ENCODE measurements at places on chromosomes 12 and 14. TPM values are rescaled to one million over a fixed set of nuclear protein-coding genes. Genes with fewer than 3 reads are reported as not detected.

GRCh38 chr14:31138301-31138700 is 69.3 kb downstream of the HECTD1 start:
- H3K27me3 ChIP-seq = no peaks in the 10 kb centered on the region
- no peak for DNase-seq
- peaks cover 22% of the 10 kb centered on the region for H3K36me3 ChIP-seq
- no peak overlapping the region for H3K27ac ChIP-seq
- no peaks in the 10 kb centered on the region for H3K4me1 ChIP-seq

DNA sequence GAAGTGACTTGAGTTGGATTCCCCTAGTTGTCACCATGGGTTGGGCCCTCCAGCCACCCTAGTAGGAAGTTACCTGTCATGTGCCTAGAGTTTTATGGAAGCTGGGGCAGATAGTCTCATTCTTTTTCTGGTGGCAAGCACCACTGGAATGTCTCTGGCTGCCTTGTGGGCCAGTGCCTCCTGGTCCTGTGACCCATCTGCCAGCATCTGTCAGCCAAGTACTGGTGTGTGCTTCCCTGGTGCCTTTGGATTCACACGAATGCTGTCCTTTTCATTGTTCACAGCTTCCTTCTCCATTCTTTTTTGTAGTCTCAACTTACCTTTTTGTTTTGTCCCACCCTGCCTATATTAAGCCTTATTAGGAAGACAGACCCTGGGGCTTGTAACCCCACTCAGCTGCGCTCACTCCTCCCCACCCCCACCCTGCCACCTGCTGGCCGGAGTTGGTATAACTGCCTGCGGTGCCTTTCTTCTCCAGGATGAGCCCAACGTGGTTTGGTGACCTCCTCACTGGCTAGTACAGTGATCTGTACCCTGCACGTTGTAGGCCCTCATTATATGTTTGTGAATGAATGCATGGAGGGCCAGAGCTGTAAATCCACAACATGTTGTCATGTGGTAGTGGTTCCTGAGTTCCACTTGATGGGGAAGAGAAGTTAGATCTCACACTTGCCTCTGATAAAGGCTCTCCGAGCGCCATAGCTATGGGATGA is 125.7 kb downstream of the TSPAN9 start:
- H3K36me3 ChIP-seq = no peaks in the 10 kb centered on the region
- H3K27ac ChIP-seq = no peak overlapping the region
- H3K27me3 ChIP-seq = peaks cover 3% of the 10 kb centered on the region
- peak; percentile 16 for DNase-seq

DNA sequence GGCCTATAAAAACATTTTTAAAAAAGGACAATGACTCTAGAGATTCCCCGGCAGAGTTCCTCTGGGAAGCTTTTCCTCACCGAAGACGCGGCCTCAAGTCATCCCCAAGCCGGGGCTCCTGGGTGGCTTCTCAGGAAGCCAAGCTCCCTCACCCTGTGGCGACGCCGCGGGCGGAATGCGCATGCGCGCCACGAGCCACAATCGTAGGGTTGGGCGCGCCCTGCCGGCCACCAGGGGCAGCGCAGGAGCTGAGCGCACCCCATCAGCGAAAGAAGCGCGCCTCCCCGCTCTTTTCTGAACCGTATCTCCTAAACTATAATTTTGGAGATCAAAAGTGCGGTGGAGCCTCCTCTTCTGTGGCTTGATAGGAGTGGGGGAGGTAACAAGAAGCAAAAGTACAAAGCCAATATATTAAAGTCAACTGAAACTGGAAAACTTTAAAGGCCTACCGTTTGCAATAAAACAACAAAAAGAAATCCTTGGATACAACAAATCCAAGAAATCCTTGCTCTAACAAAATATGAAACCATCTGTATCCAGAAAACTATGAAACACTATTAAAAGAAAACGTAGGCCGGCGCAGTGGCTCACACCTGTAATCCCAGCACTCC is 17.4 kb upstream of the CHFR start:
- no peak overlapping the region for H3K4me3 ChIP-seq
- H3K36me3 ChIP-seq = no peaks in the 10 kb centered on the region
- peaks cover 7% of the 10 kb centered on the region for H3K4me1 ChIP-seq
- H3K27me3 ChIP-seq = no peaks in the 10 kb centered on the region
- DNase-seq = peak; percentile 92

DNA sequence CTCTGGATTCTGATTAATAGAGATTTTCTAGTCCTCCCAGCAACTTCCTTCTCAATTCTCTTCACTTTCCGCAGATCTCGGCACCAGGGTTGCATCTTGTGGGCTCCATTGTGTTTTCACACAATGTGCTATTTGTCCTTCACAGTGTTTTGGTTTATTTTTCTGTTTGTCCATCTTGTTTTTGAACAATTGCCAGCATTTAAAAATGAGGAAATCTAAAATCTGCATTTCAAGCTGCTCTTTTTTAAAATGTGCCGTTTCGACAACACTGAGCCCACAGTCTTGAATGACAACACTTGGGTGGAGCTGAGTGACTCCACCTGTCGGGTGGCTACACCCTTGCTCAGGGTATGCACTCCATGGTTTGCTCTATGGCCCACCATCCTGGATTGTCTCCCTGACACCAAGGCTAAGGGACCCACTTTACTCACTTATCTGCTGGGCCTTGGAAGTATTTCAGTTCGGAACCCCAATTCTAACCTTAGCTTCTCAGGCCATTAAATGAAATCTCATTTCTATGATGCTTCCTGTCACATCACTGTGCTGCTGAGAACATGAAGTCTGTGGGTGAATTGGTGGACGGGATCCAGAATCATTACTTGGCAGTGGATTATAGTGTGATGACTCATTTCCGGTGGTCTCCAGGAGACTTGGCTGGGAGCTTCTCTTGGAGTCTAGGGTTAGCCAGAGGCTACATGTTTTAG is 3.4 kb upstream of the MYRFL start:
- no peaks in the 10 kb centered on the region for H3K4me1 ChIP-seq
- H3K27me3 ChIP-seq = no peaks in the 10 kb centered on the region
- DNase-seq = no peak
- no peak overlapping the region for H3K27ac ChIP-seq
- no peaks in the 10 kb centered on the region for H3K36me3 ChIP-seq

SERPINA10 gene
- not detected for polyA plus RNA-seq

MLF2 gene
- 141 TPM for polyA plus RNA-seq

DNA sequence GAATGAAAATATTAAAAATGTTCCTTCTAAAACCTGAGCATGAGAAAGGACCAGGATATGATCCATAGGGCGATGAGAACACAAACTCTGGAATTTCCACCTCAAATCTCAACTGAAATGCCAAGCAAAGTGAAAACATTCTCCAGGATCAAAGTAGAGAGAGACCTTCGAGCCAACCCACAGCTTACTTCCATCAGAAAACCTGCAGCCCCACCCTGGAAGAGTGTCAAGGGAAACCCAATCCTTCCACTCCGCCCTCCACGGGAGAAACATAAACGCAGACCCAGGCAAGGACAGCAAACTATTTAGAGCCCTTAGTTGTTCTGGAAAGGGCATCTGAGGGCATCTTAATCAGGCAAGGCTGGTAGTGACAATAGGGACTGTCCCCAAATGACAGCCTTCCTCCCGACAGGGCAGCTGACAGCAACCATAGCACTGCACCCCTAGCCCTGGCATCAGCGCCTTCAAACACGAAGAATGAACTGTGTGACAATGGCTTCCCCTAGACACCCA is 21.8 kb downstream of the SLC15A4 start:
- no peaks in the 10 kb centered on the region for H3K27me3 ChIP-seq
- H3K27ac ChIP-seq = no peak overlapping the region

SPX gene
- not detected for polyA plus RNA-seq

GRCh38 chr12:106981788-106982187 is 5.2 kb downstream of the MTERF2 start:
- peaks cover 18% of the 10 kb centered on the region for H3K4me1 ChIP-seq
- no peak overlapping the region for H3K4me3 ChIP-seq
- no peaks in the 10 kb centered on the region for H3K36me3 ChIP-seq
- no peak overlapping the region for H3K27ac ChIP-seq
- no peaks in the 10 kb centered on the region for H3K27me3 ChIP-seq

TAS2R8 gene
- not detected for polyA plus RNA-seq

SUOX gene
- polyA plus RNA-seq = 0.90 TPM

LTBR gene
- polyA plus RNA-seq = not detected

DNA sequence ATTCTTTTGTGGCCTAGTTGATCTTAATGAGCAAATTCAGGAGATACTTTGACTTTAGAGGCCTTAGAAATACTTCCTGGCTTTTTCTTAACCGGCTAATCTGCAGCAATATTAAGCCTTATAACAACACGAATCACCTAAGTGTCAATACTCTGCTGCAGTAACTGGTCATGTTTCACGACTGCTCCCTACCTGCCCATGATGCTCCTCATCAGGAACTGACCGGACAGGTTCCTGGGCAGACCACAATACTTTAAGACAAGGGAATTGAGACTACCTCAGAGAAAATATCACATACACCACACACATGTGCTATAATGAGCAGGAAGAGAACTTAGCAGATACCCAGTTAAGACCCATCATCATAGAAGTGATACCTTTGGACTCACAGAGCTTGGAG is 211.9 kb upstream of the BMP4 start:
- no peaks in the 10 kb centered on the region for H3K36me3 ChIP-seq
- no peaks in the 10 kb centered on the region for H3K4me1 ChIP-seq
- DNase-seq = no peak

DNA sequence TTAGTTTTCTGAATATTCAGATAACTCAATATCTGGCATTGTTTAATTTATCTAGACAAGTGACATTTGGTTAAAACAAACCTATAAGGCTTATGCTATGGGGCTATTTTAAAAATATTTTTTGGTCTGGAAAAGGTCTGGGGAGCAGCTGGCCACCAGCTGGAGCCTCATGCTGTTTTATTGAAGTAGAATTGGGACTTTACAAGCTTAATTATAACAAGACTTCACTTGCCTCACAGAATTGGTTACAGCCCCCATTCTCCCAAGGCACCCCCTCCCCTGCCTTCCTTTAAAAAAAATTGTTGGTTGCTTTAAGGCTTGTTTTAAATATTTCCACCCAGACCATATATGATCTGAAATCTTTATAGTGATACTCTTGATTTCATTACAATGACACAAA is 453.9 kb downstream of the ADAMTS20 start:
- no peaks in the 10 kb centered on the region for H3K27me3 ChIP-seq
- H3K27ac ChIP-seq = no peak overlapping the region
- no peak overlapping the region for H3K4me3 ChIP-seq
- no peaks in the 10 kb centered on the region for H3K4me1 ChIP-seq

GRCh38 chr12:123524378-123524777 is 9.1 kb downstream of the RILPL1 start:
- H3K27ac ChIP-seq = no peak overlapping the region
- H3K36me3 ChIP-seq = no peaks in the 10 kb centered on the region
- no peaks in the 10 kb centered on the region for H3K27me3 ChIP-seq

DNA sequence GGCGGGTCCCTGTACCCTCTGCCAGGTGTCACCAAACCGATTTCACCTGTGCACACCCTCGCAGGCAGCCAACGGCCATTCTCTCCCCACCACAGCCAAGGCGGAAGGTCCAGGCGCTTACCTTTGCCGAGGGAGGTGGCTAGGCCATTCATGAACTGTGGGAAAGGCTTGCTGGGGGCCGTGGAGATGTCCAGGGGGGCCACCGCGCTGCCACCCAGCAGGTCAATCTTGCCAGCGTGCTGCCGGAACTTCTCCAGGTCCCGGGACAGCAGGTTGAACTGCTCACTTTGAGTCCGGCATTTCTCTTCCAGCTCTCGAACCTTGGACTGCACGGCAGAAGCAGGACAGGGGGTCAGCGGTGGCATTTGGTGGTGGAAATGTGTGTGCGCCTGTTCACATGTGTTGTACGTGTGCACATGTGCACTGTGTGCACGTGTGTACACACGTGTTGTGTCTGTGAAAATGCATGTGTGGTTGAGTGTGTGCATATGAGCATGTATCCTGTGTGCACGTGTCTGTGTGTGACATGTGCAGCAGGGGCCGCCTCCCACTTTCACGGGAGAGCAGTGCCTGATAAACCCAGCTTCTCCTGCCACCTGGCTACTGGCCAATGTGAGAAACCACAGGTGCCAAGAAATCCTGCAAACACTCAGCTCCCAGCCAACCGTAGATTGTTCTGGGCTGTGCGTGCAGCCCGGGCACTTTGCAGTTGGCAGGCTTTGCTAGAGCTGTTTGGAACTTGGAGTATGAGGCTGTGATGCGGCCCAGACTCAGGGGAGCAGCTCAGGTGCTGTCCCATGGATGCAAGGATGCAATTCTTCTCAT is 118.9 kb downstream of the PIWIL1 start:
- no peak overlapping the region for H3K4me3 ChIP-seq
- no peak for DNase-seq
- no peaks in the 10 kb centered on the region for H3K4me1 ChIP-seq
- no peak overlapping the region for H3K27ac ChIP-seq

RBP5 gene
- not detected for polyA plus RNA-seq

KCNJ8 gene
- polyA plus RNA-seq = not detected

- H3K27me3 ChIP-seq = no peaks in the 10 kb centered on the region
- no peaks in the 10 kb centered on the region for H3K4me1 ChIP-seq
- no peak overlapping the region for H3K4me3 ChIP-seq
- no peaks in the 10 kb centered on the region for H3K36me3 ChIP-seq
These were observed 171.7 kb upstream of the LHX5 start for GRCh38 chr12:113643177-113643974.

DNA sequence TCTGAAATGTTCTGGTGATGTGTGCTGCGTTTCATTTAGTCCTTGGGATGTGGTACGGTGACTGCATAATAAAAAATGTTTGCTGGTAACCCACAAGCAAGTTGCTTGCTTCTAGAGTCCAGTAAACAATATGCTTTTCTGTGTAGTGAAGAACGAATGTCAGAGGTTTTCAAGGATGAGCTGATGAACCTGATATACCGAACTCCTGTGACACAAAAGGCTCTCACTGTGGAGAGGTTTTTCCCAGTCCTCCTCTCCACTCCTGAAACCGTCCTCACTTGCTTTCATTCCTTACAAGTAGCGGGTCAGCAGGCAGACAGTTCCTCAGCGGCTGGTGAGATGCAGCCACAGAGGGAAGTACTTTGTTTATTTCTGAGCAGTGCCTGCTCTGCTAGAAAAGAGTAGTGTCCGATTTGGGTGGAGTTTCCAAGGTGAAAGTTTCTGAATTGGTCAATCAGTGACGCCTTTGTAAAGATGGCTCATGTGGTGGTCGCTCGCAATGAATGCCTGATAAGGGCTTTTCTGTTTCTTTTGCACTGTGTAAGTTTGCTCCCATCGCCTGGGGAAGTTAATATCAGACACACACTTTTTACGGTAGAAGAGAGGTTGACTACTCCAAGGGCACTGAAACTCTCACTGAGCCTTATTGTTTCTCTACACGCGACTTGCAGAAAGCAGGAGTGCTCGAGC is 3.0 kb downstream of the ETV6 start:
- no peaks in the 10 kb centered on the region for H3K27me3 ChIP-seq
- no peaks in the 10 kb centered on the region for H3K36me3 ChIP-seq
- H3K27ac ChIP-seq = peak overlapping the region; percentile 6
- H3K4me3 ChIP-seq = peak overlapping the region; percentile 48
- H3K4me1 ChIP-seq = peaks cover 24% of the 10 kb centered on the region
- no peak for DNase-seq

GRCh38 chr14:71711125-71711524 is 221.1 kb upstream of the RGS6 start:
- H3K4me3 ChIP-seq = no peak overlapping the region
- no peak overlapping the region for H3K27ac ChIP-seq
- no peaks in the 10 kb centered on the region for H3K4me1 ChIP-seq
- no peak for DNase-seq

- H3K4me1 ChIP-seq = no peaks in the 10 kb centered on the region
- H3K27ac ChIP-seq = no peak overlapping the region
- H3K4me3 ChIP-seq = no peak overlapping the region
- H3K27me3 ChIP-seq = no peaks in the 10 kb centered on the region
- no peak for DNase-seq
These were observed 113.9 kb downstream of the AEBP2 start for GRCh38 chr12:19553175-19553574.

GRCh38 chr12:11758510-11759493 is 109.3 kb downstream of the ETV6 start:
- no peak for DNase-seq
- H3K4me1 ChIP-seq = peaks cover 5% of the 10 kb centered on the region
- no peaks in the 10 kb centered on the region for H3K27me3 ChIP-seq
- H3K27ac ChIP-seq = no peak overlapping the region
- no peaks in the 10 kb centered on the region for H3K36me3 ChIP-seq
- H3K4me3 ChIP-seq = no peak overlapping the region

Measured in CD8-positive, alpha-beta memory T cell (primary cell).